ENCODE measurements at places on chromosomes 13 and 19.
A peak's percentile ranks its signal among the peaks of the same experiment; 100 is the strongest.

- DNase-seq: peak; percentile 95
These were observed 88.3 kb upstream of the TEX29 start for GRCh38 chr13:111232191-111232590.

- no peak for DNase-seq
These were observed 2100.5 kb upstream of the PCDH20 start for GRCh38 chr13:63516124-63516523.

DNA sequence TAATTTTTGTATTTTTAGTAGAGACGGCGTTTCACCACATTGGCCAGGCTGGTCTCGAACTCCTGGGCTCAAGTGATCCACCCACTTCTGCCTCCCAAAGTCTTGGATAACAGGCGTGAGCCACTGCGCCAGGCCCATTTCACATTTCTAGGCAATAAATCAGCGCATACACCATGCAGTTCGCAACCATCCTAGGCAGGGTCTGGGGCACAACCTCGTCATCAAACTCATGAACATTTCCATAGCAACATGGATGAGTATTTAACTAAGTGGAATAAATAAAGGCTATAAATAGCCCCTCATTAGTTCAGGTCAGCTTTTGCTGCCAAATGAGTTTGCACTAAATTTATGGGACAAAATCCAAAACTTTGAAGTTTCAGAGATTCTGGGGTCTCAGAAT, 8.2 kb downstream of the MEIS3 start:
- DNase-seq: no peak

DNA sequence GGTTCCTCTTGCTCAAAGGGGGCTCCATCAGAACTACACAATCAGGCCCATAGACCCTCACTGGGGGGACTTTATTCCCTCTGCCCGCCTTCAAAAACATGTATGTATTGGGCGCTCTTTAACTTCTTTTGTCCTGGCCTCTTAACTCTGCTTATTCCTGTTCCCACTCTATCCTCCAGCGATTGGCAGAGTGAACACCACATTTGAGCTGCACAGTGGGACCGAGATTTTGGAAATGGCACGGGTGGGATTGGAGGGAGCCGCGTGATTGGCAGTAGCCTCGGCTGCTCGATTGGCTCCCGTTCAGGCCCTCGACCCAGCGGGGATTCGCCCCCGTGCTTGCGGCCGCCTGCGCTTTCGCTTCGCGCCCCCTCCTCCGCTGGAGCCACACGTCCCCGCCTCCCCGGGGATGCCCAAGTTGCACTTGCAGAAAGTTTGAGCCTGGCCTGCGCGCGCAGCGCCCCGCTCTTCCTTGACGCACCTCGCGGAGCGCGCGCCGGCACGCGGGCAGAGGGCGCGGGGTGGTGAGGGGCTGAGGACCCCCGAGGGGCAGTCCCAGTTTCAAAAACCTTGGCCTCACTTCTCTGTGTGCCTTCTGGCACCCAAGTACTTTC, at the start of gene ZIC5:
TSS of gene ZIC5 (minus strand) at position 192 of the 614 bp plus-strand sequence. CDS start at position 28, 164 bp downstream.
- DNase-seq: no peak

DNA sequence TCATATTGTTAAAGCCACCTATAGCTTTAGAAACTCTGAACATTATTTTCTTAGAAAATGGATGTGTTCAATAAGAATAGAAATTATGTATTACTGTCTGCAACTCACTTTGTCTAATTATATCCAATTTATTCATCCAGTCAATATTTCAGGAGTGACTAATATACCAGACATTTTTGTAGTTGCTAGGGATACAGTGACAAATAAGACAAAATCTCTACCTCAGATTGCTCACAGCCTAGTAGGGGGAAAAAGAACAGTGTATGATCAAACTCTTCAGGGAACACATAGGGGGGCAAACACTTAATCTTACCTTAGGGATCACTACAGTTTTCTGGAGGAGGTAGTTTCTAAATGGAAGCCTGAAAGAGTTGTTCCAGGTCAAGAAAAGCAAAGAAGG, 8.6 kb downstream of the BRCA2 start:
- no peak for DNase-seq

GRCh38 chr13:105432438-105432837, 1103.0 kb downstream of the EFNB2 start:
- DNase-seq: no peak

- no peak for DNase-seq
These were observed 763 bp downstream of the ZNF180 start for GRCh38 chr19:44499559-44499958.

DNA sequence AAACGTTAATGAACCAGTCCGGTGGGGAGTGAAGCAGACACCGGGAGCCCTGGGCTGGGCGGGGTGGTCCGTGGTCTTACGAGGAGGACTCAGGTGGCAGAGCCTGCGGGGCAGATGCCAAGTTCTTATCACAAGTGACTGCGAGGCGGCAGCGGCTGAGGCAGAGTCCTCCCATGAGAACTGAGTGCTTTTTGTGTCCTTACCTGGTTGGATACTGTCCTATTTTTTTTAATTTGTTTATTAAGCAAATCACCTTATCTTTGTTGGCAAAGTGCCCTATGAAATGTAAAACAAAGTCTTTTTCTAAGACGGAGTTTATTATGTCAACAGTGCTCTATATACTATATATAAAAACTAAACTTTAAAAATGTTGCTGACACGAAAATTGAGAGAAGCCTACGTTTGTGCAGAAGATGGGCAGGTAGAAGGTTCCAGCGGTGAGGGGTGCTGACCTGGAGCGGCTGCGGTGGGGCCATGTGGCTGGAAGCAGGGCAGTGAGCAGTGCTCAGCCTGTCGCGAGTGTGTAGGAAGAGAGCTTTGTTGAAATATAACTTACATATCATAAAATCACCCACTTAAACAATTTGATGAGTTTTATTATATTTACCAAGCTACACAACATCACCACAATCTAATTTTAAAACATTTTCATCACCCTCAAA, 82.2 kb downstream of the ATP11A start:
- peak; percentile 18 for DNase-seq

- no peak for DNase-seq
These were observed 16.2 kb downstream of the UNC13A start for GRCh38 chr19:17671906-17672305.

GRCh38 chr19:50167314-50167721, 4.2 kb upstream of the IZUMO2 start:
- DNase-seq: peak; percentile 47

DNA sequence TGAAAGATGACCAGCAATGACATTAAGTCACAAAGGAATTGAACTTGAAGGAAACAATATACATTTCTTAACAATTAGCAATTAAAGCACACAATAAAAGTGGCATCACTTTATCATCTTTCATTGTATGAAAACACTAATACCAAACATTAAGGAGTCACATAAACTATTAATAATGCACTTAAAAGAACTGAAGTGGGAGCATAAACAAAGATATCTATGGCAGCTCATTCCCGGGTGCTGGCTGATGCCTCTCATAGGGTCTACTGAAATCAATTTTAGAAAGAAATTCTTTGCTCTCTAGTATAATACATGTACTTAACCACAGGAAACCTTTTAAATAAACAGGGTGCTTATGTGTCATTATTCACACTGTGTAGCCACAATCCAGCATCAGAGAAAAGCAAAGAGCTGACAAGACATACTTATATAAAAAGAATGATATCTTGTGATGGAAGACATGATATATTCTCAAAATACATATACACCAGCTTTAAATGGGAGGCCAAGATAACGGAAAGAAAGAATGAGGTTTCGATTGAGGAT, 1207.8 kb downstream of the EFNB2 start:
- peak; percentile 89 for DNase-seq

GRCh38 chr19:44600466-44600865, 12.9 kb upstream of the IGSF23 start:
- DNase-seq: no peak

DNA sequence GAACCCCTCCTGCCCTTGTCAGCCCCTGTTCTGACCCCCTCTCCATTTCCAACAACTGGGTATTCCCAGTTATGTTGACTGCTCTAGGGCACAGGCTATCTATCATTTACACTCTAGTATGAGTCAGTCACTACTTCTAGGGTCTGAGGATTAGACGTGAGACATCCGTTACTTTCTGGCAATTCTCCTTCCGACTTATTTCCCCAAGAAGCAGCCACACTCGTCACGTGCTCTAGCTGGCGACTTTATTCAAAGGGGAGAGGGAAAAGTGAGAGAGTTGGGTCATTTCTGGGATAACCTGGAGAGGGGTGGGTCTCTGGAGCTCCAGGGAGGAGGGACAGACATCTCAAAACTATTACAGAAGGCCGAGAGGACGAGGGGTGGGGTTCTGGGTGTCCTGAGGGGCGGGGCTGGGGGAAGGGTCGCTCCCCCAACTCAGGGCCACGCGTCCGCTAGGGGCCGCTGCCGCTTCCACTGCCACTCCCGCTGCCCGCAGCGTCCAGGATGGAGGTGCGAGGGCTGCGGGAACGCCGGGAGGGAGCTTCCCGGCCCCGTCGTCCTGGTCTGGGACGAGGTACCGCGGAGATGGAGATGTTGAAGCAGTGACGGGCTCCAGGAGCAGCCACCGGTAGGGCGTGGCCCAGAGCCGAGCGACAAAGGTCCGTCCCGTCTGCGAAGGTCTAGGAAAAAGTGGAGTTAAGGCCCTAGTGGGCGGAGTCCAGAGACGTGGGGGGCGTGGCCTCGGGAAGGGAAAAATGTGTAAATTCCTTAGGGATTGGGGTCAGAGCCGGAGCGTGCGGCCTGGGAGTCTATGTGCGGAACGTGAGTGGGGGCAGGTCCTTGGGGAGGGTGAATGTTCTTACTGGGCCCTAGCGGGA, 8.9 kb downstream of the RTBDN start:
- no peak for DNase-seq

DNA sequence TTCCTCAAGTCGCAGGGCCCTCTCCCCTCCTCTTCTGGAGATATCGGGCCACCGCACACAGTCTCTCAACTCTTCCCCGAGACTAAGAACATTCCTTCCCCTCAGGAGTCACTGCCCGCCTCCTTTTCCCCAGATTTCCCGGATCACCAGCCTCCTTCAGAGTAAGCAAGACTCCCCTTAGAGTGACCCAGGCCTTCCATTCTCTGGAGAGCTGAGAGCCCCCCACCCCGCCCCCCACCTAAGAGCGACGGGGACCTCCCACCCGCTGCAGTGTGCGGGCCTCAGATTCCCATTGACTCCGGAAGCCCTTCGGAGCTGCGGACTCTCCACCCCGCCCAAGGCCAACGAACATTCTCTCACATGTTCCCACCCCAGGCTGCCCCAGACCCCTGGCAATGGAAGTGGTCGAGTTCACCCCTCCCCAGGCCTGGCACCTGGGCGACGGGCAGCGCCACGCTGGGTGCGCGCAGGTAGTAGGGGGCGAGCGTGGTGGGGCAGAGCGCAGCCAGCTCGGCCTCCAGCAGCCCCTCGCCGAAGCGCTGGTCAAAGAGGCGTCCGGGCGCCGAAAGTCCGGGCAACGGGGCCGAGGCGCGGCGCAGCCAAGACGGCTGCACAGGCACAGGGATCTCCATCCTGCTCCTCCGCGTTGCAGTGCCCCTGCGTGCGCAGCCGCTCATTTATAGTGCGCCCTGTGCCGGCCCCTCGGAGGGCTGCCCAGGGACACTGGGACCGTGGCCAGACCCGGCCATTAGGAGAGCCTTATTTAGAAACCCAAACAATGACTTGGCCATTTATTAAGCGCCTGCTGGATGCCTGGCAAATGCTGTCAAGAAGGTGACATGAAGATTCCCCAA, at the start of gene HSPB6:
TSS of gene HSPB6 (minus strand) at position 653 of the 854 bp plus-strand sequence. CDS start at position 632, 21 bp downstream.
- no peak for DNase-seq

- no peak for DNase-seq
These were observed 757 bp downstream of the EGLN2 start for GRCh38 chr19:40799558-40800338.

- DNase-seq: no peak
These were observed 9.6 kb downstream of the CAPN12 start for GRCh38 chr19:38734426-38735256.

DNA sequence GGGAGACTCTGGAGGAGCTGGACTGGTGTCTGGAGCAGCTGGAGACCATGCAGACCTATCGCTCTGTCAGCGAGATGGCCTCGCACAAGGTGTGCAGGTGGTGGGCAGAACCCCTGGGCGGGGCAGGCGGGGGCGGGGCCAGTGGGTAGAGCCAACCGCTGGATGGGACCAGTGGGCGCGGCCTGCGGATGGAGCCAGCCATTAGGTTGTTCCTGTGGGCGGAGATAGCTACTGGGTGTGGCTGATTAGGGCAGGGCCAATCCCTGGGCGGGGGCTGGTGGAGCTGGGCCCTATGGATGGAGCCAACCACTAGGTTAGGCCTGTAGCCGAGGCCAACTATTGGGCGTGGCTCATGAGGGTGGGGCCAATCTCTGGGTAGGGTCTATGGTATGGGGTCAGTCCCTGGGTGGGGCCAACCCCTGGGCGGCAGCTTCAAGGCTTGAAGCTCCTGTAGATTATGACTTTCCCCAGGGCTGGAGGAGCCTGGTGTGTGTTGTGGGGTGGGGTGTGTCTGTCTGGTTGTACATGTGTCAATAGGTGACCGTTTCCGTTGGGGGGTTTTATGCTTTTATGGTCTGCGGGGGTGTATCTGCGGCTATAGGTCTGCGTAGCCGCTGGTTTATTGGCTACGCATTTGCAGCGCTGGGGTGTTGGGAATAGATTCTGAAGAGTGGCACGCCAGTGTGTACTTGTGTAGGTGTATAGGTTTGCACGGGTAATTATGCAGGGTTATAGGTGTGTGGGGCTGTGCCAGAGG, 30.7 kb downstream of the PDE4A start:
- no peak for DNase-seq

DNA sequence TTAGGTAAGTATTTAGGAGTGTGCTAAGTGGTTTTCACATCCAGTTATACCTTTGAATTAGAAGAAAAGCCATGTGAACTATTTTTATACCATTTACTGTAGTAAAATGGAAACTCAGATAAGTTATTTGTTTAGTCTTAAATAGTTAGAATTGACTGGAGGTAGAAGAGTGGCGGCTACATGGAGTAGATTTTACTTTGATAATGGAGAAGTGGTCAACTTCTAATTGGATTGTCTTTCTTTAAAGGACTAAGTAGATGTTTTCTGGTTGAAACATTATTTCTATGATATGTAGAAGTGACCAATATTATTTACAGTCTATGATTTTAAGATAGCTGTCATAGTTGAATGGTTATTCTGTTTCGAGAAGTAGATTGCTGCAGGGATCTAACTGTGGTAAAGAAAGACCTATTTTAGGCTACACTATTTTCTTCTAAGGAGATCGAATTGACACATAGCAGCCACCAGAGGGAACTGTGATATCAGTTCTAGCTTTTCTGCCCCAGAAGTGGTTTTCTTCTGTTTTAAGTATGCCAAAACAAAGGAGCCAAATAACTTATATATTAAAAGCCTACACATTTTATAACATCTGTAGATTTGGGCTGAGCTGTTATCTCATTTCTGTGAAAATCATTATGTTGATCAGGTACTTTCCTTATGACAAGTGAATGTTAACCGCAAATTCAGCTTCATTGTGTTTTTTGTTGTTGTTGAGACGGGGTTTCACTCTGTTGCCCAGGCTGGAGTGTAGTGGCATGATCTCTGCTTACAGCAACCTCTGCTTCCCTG, 26.1 kb downstream of the ZMYM2 start:
- no peak for DNase-seq
